ENCODE measurements at places on chromosomes 7 and 10. TPM values are rescaled to one million over a fixed set of nuclear protein-coding genes. Genes with fewer than 3 reads are reported as not detected.

DNA sequence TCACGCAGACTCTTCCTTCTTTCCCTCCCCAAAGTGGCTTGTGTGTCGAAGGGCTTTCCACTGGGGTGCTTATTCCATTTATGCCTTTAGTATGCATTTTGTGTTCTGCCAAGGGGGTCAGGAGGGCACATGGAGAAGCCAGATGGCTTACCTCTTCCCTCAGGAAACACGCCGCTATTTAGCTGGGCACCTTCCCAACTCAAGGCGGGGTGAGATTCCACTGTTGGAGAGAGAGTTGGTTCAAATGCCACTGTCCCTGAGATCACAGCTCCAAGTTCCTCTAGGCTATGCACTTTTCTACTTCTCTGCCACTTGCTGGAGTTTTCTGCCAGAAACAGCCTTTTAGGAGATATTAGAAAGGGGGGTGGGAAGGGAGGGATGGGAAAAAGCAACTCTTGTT, 1091.8 kb downstream of the LRMDA start:
- DNase-seq: no peak
- no peaks in the 10 kb centered on the region for H3K27me3 ChIP-seq
- H3K27ac ChIP-seq: no peak overlapping the region
- H3K4me1 ChIP-seq: no peaks in the 10 kb centered on the region
- H3K4me3 ChIP-seq: no peak overlapping the region

- H3K27ac ChIP-seq: no peak overlapping the region
- no peaks in the 10 kb centered on the region for H3K36me3 ChIP-seq
- H3K4me1 ChIP-seq: no peaks in the 10 kb centered on the region
Observed at GRCh38 chr10:116356833-116357232, 32.6 kb downstream of the CCDC172 start.

DNA sequence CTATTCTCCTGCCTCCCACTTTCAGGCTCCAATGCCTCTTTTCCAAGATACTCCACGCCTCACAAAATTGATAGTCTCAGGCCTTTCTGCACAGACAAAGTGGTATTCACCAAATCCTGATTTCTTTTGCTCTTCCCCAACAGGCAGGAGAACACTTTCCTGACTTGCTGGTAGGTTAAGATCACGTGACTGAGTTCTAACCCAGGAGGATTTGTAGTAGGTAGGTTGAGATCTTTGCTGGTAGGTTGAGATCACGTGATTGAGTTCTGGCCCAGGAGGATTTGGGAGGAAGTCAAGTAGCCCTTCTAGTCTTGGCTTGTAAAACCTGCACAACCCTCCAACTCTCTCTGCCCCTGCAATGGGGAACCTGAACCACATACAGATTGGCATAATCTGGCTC, 741.5 kb downstream of the TYW1 start:
- H3K4me1 ChIP-seq: no peaks in the 10 kb centered on the region
- no peak overlapping the region for H3K27ac ChIP-seq
- DNase-seq: no peak
- no peaks in the 10 kb centered on the region for H3K27me3 ChIP-seq

Gene CDNF
- 2.2 TPM for total RNA-seq

- H3K27me3 ChIP-seq: no peaks in the 10 kb centered on the region
- no peaks in the 10 kb centered on the region for H3K4me1 ChIP-seq
- peak; percentile 56 for DNase-seq
Observed at GRCh38 chr7:149811221-149811620, 27.0 kb upstream of the ZNF862 start.

Gene KCP
- 0.76 TPM for total RNA-seq

Gene BAMBI
- total RNA-seq: 39.5 TPM

Gene MOSPD3
- total RNA-seq: 15.1 TPM

GRCh38 chr10:96610817-96611216, 24.0 kb upstream of the TM9SF3 start:
- H3K27ac ChIP-seq: no peak overlapping the region
- no peaks in the 10 kb centered on the region for H3K27me3 ChIP-seq
- H3K4me1 ChIP-seq: no peaks in the 10 kb centered on the region
- no peaks in the 10 kb centered on the region for H3K36me3 ChIP-seq
- no peak overlapping the region for H3K4me3 ChIP-seq

- H3K36me3 ChIP-seq: no peaks in the 10 kb centered on the region
- H3K27ac ChIP-seq: no peak overlapping the region
- H3K4me1 ChIP-seq: no peaks in the 10 kb centered on the region
- no peak overlapping the region for H3K4me3 ChIP-seq
Observed at GRCh38 chr10:368579-369220, 233.4 kb downstream of the ZMYND11 start.

DNA sequence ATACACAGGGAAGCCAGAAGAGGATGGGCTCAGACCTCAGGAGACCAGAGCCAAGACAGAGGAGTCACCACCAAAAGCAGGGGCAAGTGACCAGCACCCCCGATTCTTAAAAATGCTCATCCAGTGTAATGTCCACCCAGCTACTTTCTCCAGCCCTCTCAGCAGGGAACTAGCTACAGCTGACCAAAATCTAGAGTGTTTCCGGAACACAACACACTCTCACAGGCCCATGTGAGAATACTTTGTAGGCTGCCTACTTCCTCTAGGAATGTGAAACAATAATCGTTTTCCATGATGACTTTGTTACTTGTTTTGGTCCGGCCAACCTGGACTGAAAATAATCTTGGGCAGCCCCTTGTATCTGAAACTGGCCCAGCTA, 14.5 kb downstream of the PSAP start:
- H3K4me3 ChIP-seq: no peak overlapping the region
- H3K27ac ChIP-seq: peak overlapping the region; percentile 42
- no peaks in the 10 kb centered on the region for H3K36me3 ChIP-seq
- H3K27me3 ChIP-seq: no peaks in the 10 kb centered on the region
- H3K4me1 ChIP-seq: peaks cover 44% of the 10 kb centered on the region
- DNase-seq: no peak

DNA sequence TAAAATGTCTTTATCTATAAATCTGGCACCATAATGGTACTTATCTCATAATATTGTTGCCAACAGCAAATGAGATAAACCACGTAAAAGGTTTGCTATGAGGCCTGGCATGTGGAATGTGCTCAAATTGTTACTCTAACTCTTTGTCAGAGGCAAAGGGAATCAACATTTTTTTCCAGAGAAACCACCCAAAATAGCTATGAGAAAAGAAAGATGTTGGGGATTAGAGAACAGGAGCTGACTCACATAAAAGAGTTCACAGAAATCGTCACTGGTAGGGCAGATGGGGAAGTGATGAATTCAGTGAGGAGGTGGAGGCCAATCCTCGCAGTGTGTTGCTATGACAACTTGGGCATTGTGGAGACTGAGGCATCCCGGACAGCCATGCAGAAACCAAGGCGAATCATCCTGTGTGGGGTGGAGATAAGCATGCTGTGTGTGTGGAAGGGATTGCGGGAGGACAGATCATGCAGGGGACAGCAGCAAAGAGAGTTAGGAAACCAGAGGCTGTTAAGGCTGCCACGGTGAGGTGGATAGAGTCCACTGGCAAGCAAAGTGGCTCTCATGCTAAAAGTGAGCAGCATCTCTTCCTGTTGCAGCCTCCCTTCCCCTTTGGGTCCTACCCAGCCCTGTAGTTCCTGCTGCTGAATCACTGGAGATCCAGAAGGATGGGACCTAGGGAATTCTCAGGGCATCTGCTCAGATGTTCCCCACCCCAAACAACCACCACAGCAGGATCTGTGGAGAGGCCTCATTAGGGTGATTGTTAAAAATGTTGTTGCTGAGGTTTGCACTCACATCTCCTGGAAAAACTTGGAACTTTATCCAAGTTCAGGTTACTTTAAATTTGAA, 103.9 kb downstream of the CUBN start:
- H3K4me1 ChIP-seq: peaks cover 28% of the 10 kb centered on the region
- no peaks in the 10 kb centered on the region for H3K36me3 ChIP-seq
- H3K4me3 ChIP-seq: no peak overlapping the region
- H3K27me3 ChIP-seq: no peaks in the 10 kb centered on the region
- no peak for DNase-seq

Gene OR6V1
- not detected for total RNA-seq

- no peaks in the 10 kb centered on the region for H3K4me1 ChIP-seq
- H3K27ac ChIP-seq: no peak overlapping the region
- no peaks in the 10 kb centered on the region for H3K27me3 ChIP-seq
- H3K36me3 ChIP-seq: no peaks in the 10 kb centered on the region
- no peak for DNase-seq
Observed at GRCh38 chr10:130756651-130757050, 554.9 kb downstream of the TCERG1L start.

DNA sequence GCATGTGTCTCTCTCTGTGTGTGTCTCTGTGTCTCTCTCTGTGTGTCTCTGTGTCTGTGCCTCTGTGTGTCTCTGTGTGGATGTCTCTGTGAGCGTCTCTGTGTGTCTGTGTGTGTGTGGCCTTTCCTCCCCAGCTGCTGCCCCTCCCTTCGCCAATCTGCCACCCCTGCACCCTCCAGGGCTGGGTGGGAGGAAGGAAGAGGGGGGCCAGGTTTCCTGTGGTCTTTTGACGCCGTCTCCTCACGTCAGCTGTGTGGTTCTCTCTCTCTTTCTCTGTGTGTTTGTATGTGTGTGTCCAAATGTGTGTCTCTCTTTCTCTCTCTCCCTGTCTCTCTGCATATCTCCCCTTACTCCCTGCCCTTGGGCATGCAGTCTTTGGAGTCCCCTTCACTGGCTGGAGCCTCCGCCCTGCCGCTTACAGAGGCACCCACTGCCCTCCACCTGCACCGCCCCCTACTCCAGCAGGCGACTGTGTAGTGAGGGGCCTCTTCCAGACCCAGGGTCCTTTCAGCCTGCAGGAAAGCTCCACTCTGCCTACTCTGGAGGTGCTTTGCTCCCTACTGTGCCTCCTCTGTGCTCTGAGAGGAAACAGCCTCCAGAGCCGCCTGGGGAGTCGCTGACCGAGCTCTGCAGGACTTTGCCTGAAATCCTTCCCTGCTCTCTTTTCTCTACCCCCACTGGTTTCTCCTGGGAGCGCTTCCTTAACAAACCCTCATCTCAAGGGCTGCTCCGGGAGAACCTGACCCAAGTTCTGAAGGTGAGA, 44.2 kb upstream of the C10orf71 start:
- H3K36me3 ChIP-seq: no peaks in the 10 kb centered on the region
- no peak for DNase-seq
- no peaks in the 10 kb centered on the region for H3K4me1 ChIP-seq
- no peaks in the 10 kb centered on the region for H3K27me3 ChIP-seq

DNA sequence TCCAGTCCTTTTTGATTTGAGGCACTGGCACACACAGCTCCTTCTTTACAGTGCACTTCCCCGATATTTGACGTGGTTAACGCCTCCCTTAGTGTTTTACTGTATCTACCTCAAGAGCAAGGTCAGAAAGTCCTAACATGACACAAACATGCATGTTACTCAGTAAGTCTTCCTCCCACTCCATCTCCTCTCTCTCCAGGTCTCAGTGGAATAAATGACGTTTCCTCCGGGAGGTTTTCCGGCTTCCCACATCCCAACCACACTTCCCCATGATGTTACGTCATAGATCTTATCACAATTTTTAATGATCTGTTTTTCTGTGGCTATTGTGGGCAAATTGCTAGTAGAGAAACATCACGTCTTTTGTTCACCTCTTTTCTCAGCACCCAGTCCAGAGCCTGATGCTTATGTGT, 165.7 kb downstream of the PTPN20 start:
- no peaks in the 10 kb centered on the region for H3K27me3 ChIP-seq
- H3K4me1 ChIP-seq: no peaks in the 10 kb centered on the region
- no peaks in the 10 kb centered on the region for H3K36me3 ChIP-seq
- no peak for DNase-seq
- no peak overlapping the region for H3K4me3 ChIP-seq
- H3K27ac ChIP-seq: no peak overlapping the region

DNA sequence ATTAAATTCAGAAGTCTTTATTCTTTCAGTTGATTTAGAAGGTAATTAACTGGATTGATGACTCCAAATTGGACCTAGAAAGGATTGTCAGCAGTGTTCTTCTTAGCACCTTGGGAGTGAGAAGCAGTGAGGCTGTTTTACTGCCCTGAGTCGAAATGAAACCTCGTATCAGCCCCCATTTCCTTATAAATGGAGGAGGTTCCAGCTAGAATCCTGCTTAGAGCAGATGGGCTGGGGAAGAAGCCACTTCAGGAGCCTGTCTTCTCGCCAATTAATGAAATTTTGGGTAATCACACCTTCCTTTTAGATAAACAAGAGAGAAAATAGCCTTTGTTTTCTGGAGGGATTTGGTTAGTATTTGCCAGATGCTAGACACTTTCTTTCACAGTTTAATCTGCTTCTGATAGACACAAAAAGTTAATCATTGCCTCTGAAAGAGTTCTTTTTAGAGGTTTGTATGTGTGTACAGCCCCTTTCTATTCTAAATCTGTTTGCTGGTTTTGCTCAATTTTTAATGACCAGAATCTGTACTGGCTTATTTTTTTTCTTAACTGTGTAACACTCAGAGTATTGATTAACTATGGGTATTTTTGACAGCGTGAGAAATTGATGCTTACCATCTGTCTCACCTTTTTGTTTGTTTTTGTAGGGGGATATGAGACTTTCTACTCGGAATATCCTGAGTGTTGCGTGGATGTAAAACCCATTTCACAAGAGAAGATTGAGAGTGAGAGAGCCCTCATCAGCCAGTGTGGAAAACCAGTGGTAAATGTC, 4.6 kb downstream of the DUSP5 start:
- no peak overlapping the region for H3K27ac ChIP-seq
- H3K36me3 ChIP-seq: peaks cover 14% of the 10 kb centered on the region
- no peak for DNase-seq
- peaks cover 27% of the 10 kb centered on the region for H3K4me1 ChIP-seq

Gene ARMC3
- 0.16 TPM for total RNA-seq

DNA sequence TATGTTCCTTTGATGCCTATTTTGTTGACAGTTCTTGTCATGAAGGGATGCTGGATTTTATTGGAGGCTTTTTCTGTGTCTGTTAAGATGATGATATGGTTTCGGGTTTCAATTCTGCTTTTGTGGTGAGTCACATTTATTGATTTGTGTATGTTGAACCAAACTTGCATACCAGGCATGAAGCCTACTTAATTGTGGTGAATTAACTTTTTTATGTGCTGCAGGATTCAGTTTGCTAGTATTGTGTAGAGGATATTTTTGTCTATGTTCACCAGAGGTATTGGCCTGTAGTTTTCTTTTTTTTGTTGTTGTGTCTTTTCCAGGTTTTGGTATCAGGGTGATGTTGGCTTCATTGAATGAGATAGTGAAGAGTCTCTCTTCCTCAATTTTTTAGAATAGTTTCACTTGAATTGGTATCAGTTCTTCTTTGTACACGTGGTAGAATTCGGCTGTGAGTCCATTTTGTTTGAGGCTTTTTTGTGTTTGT, 345.9 kb downstream of the KIF20B start:
- DNase-seq: no peak
- H3K4me1 ChIP-seq: no peaks in the 10 kb centered on the region

Gene GRID2IP
- total RNA-seq: 1.5 TPM

DNA sequence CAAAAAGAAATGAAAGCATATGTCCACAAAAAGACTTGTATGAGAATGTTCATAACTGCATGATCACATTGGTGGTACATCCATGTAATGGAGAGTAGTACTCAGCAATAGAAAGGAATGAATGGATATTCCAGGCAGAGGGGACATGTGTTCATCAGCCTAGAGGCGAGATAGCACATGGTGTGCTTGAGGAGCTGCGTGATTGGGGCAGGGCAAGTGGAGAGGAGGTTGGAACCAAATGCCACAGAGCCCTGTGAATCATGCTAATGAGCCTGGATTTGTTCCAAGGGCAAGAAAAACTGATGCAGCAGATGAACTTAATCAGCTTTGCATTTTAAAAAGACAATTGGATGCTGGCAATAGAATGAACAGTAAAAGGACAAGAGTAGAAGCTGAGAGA, 73.3 kb downstream of the C10orf90 start:
- H3K4me3 ChIP-seq: no peak overlapping the region
- no peaks in the 10 kb centered on the region for H3K27me3 ChIP-seq
- no peaks in the 10 kb centered on the region for H3K36me3 ChIP-seq

- peaks cover 19% of the 10 kb centered on the region for H3K4me1 ChIP-seq
- no peaks in the 10 kb centered on the region for H3K27me3 ChIP-seq
- no peak for DNase-seq
- peaks cover 4% of the 10 kb centered on the region for H3K36me3 ChIP-seq
- peak overlapping the region; percentile 59 for H3K27ac ChIP-seq
- H3K4me3 ChIP-seq: no peak overlapping the region
Observed at GRCh38 chr7:101915000-101915399, 97.6 kb downstream of the CUX1 start.

Gene C7orf57
- 0.42 TPM for total RNA-seq

Gene IFIT1
- 3.1 TPM for total RNA-seq

Gene FOXK1
- 12.7 TPM for total RNA-seq

Measured in GM23338 (cell line).